Stimulated activated CD4-positive, alpha-beta T cell treated with anti-CD3 and anti-CD28 coated beads, Interleukin-1b, Interleukin-23, amount 100 ng/mL, for 1 hour (primary cell): ENCODE measurements at places on chromosomes 7 and 10.

GRCh38 chr7:71251706-71252105 is 119.8 kb downstream of the GALNT17 start:
- no peak for DNase-seq

GRCh38 chr7:17039372-17039771 is 157.6 kb upstream of the AGR3 start:
- no peak for DNase-seq

DNA sequence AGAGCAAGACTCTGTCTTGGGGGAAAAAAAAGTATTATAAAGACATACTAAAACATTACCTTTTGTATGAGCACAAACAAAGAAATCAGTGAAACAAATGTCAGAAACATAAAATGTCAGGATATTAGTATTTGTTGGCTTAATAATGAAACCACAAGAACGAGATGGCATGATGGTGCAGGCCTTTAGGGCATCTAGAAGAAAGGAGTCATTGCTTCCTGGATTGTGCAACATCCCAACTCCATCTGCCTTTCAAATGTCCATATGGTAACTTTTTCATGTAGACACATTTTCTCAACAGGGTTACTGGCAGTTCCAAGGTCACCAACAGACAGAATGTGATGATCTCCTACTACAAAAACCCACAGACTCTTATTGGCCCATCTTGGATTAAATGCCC is 96.6 kb downstream of the ZNF248 start:
- no peak for DNase-seq

DNA sequence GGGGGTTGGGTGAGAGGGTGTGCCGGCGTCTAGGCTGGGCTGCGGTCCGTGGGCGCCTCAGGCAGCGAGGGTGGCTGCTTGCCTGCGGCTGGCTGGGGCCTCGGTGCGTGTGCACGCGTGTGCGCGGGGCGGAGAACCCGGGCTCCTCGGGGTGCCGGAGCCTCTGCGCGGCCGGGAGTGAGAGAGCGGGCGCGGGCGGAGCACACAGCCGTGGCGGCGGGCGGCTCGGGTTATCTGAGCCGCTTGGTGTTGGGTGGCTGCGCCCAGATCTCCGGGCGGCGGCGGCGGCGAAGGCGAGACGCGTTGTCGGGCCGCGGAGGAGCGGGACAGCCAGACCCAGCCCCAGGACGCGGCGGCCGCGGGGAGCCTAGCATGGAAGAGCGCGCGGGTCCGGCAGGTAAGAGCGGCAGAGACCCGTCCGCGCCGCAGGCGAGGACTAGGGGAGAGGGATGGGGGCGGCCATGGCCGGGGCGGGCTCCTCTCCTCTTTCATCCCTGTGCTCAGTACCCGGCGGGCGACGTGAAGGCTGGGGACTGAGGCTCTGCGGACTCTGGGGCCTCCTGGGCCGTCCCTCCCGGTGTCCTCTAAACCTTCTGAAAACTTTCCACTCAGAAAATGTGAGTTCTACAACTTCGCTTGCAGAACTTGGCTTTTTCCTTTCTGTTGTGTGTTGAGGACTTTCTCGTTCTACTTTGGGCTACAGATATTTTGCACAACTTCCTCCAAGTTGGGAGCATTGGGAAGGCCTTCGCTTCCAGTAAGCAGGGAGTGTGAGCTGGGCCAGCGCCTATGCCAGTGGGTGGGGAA is 9.8 kb upstream of the PAX2 start:
- no peak for DNase-seq

DNA sequence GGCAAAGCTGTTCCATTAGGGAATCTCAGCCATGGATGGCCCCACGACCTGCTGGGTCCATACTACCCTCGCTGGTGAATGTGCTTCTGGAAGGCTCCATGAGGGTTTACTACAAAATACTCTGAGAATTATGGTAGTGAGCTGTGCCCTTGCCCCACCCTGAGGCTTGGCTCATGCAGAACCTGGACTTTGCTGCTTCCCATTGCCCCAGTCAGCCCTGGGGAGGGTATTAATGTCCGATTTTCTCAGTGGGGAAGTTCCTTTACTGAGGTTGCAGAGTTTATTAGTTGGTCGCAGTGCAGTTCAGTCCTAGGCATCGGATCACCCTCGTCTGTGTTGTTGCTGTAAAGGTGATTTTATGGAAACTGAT is 310.1 kb downstream of the WDR37 start:
- no peak for DNase-seq

DNA sequence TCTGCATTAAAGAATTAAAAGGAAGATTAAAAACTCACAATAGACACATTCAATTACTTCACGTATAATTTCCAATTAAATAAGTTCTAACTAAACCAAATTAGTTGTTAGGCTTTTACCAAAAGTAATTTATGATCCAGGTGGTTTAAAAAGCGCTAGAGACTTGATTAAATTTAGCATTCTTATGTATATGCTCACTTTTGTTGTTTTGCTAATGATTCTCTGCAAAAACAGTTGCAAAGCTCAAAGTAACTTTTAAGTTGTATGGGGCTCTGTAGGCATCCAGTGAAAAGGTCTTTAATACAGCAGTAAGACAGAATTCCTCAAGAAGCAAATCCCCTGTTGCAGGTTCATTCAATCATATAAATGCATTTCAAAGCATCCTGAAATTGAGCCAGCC is 15.5 kb upstream of the PNPLA8 start:
- DNase-seq = no peak

DNA sequence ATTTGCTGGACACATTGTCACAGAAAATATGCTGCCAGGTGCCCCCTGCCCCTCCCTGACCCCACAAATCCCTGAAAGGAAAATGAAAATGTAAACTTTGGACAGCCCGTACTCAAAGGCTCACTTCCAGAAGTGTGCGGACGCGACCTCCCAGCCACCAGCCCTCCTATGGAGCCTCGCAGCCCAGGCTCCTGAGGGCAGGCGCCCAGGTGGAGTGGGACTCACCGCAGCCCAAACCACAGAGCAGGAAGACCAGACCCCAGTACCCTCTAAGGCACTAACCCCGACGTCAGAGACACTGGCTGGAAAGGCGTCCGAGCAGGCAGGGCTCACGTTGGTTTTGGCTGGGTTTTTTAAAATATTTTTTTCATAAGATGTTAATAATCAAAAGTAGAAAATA is 57.3 kb downstream of the CSGALNACT2 start:
- no peak for DNase-seq

DNA sequence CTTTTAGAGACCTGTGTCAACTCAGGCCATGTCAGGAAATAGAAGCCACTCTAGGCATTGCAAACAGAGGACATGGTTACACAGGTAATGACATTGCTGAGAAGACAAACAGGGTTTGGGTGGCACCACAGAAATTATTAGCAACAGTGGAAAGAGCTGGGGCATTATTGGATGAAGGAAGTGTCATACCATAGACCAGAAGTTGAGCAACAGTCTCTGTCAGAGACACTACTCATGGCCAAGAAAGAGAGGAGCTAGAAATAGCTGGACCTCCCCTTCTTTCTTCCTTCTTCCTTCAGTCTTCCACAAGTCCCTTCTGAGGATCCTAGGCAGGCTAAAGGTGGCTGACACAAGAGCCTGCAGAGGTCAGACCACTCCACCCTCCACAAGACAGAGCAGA is 4.2 kb upstream of the LIPA start:
- no peak for DNase-seq

DNA sequence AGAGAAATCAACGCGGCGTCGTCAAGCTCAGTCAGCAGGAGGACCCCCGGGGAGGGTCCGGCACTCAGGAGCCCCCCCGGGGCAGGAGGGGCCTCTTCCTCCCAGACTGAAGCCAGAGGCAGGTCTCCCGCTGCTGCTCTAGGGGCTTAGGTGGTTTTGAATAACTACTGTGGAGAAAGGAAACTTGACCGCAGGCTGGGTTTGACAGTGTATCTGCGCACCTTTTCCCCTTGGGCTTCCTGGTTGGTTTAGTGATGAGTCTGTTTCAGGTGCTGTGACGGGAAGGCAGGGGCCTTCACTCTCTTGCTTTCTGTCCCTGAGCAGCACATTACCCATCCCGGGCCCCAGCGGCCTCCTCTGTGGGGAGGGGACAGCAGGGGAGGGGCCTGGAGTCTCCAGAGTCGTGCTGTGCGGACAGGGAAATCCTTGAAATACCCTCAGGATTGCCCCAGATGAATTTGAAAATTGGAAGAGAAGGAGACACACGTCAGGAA is 262.2 kb downstream of the ADARB2 start:
- no peak for DNase-seq

DNA sequence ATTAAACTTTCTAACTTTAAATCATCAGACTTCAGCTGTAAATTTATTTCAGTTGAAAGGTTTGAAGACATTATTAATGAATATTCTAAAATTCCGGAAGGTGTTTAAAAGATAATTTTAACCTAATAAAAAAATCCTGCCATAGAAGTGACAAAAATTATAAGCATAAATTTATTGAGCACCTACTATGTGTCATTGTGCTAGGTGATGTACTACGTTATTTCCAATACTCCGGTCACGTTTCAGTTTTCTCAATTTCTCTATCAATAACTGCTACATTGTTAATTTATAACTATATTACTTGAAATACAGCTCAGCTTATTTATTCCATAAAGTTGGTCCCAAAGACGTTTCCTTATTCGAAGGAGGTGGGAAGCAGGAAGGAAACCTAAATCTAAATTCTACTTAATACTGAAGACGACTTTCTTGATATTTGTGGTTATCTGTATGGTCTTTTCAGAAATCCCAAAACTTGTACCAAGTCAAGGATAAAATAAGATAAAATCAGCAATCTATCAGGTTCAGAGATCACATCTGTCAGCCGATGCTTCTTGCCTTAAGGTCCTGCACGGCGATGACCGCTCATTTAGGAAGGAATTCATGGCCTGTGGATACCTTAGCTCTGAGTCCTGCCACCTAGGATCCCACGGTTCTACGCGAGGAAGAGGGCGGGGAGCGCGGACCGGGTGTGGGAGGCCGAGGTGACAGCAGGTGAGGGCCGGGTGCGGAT is 1.2 kb upstream of the ZEB1 start:
- DNase-seq = no peak

DNA sequence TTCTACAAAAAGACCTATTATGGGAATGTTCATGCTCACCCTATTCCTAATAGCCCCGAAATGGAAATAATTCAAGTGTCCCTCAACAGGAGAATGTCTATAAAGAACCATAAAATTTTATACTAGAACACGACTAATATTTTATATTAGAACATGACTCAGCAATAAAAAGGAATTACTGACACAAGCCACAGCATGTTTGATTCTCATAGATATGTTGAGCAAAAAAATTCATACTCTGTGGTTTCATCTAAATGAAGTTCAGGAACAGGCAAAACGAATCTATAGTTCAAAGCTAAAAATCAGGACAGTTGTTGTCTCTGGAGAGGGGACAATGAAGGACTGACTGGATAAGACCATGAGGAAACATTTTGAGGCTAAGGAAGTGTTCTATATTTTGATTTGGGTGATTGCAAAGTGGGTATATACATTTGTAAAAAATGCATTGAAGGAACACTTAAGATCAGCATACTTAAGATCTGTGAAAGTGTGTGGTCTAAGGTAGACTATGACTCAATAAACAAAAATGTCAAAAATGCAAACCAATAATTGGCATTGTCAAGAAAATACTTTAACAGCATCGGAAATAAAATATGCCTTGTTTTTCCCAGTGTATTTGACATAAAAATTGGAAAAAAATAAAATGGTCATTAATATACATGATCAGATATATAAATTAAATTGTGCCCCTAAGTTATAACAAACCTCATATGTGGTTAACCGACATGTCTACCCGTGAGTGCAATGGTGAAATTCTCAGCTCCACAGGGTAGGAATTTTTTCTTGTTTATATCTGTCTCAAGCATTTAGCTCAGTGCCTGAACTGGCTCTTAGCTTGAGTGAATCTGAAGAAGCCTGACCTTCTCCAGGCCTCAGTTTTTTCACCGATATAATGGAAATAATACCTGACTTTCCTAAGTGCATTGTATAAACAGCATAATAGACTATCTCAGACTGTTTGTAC is 124.9 kb upstream of the CTTNBP2 start:
- DNase-seq = no peak

- DNase-seq = no peak
These were observed 144.5 kb downstream of the NEURL1 start for GRCh38 chr10:103637927-103638557.

DNA sequence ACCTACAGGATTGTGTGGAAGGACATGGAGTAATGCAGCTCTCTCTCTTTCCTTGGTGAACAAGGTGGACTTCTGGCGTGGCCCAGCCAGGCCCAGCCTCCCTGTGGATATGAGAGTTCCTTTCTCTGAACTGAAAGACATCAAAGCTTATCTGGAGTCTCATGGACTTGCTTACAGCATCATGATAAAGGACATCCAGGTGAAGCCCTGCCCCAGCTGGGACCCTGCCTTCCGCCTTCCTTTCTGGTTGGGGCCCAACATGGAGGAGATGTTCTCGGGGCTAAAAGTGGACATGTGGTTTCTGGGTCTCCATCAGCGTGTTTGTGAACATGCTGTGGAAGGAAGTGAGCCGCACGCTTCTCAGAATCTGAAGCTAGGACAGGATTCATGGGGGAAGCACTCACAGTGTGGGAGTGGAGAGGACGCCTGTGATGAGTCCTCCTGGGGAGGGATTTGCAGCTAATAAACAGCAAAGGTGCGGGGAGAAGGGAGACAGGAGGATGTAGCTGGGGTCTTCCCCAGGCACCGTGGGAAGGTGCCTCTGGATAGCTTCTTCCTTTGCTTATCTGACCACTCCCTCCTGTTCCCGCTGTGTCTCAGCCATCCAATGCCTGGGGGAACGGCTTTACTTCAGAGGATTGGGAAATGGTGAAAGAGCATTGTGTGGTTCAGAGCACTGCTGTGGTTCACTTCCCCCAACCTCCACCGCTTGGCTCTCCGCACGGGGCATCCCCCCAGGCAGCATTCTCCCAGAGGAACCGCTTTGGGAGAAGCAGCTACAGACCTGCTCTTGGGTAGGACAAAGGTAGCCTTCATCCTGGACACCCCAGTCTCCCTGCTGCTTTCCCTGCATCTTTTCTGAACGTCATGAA is 5.5 kb downstream of the CPA5 start:
- no peak for DNase-seq

- no peak for DNase-seq
These were observed 29.5 kb downstream of the RAB11FIP2 start for GRCh38 chr10:118017071-118017740.

DNA sequence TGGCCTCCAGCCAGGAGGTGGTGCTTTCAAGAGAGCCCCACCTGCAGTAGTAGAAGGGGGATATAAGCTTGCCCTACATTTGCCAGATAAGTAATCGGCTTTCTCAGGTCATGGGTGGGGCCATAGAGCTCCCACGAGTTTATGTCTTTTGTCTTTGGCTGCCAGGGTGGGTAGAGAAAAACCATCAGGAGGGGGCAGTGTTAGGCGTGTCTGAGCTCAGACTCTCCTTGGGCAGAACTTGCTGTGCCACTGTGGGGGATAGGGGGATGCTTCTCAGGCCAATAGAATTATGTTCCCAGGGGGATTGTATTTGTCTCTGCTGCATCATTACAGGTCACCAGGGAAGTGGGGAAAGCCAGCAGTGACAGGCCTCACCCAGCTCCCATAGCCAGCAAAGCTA is 12.3 kb upstream of the MRPS33 start:
- DNase-seq = no peak
